Omental fat pad (tissue), 4 donors: ENCODE measurements at places on chromosomes 4 and X. TPM values are rescaled to one million over a fixed set of nuclear protein-coding genes. Genes with fewer than 3 reads are reported as not detected.

The SMIM10L2A gene
- total RNA-seq, result 0.24 TPM

- no peak for DNase-seq
These were observed 167.5 kb downstream of the CDS1 start for GRCh38 chr4:84750260-84750959.

DNA sequence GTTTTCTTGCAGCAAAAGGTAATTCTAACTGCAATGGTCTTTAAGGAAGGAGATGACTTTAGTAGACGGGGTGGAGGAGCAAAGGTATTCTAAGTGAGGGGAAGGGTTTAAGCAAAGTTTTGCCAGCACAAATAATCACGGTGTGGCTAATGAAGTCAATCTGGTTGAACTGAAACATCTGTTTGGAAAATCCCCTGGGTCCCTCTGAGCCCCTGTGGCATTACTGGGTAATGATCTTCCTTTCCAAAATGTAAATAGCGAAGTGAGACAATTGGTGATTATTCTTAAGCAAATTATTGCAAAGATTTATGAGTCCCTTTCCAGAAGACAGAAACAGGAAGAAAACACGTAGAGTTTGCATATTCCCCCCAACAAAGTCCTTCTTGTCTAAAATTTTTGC lies 47.2 kb downstream of the FGFBP1 start:
- no peak for DNase-seq

DNA sequence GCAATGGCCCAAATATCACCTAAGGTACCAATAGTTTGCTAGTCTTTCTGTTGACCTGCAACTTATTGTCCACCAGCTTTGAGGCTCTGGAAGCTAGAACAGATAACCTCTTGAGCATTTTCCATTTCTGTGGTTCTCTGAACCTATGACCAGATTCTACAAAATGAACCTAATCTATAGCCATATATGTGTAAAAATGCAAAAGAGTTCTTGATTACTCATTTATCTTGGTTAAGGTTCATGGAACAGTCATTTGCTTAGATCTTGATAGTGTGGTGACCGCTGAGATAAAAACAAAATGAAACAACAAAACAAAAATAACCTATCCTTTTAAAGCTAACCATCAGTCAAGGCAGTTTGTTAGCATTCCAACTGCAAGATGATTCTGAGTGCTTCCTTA lies 9.3 kb upstream of the GATB start:
- no peak for DNase-seq

The BTK gene
- total RNA-seq, result 10.9 TPM

- no peak for DNase-seq
These were observed 12.6 kb downstream of the RUFY3 start for GRCh38 chr4:70734168-70734954.

- no peak for DNase-seq
These were observed 101.4 kb downstream of the AFAP1 start for GRCh38 chr4:7838136-7838782.

DNA sequence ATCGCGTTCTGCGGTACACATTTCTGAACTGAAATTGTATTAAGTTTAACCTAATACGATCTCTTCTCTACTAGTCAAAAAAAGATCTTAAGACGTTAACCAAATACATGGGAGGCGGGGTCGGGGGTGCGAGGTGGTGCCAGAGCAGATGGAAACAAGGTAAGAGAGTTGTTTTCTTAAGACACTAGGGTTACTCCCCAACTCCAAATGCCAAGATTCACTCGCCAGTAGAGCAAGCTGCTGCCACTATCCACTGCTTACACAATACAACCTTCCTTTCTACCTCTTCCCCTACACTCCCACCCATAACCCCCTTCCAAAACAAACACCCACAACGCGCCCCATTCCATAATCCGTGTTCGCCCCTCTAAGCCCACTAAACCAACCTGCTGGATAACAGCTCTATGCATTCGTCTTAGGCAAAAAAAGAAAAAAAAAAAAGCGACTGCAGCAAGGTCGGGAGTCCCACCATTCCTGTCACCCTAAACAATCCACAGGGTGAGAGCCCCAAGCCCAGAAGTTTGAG lies 1.3 kb downstream of the LCORL start:
- DNase-seq, result no peak

DNA sequence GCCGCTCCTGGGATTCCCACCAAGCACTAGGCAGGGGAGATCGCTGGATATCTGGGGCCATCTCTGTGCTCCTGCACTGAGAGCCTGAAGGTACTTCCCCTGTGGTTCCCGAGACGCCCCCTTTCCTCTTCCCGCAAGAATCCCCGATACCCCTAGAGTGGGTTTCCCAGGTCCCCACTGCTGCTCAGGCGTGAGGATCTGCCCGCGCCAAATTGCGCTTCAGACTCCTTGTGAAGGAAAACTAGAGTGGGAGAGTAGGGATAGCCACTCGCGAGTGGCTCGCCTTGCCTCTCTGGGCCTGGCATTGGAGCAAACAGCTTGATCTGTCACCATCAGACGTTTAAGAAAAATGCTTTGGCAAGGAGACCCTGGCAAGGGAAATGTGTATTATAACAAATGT lies 1.5 kb downstream of the IL1RAPL2 start:
- DNase-seq, result no peak
